Activated CD8-positive, alpha-beta memory T cell treated with anti-CD3 and anti-CD28 coated beads for 1 hour (primary cell): ENCODE measurements at places on chromosomes 11 and 22.

- no peak for DNase-seq
Measured at GRCh38 chr22:36918586-36919284, 5.3 kb downstream of the CSF2RB start.

DNA sequence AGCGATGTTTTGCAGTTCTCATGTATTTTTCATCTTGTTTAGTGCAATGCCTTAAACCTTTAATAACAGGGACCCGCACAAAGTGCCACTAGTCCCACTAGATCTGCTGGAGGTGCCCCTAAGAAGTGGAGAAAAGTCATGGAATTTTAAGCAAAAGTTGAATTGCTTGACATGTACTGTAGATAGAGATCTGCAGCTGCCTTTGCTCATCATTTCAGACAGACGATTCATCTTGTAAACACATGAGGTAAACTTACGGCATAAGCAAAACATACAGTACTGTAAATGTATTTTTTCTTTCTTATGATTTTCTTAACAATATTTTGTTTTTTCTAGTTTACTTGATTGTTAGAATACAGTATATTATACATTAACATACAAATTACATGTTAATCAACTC lies 295.6 kb downstream of the CASP12 start:
- DNase-seq = no peak

DNA sequence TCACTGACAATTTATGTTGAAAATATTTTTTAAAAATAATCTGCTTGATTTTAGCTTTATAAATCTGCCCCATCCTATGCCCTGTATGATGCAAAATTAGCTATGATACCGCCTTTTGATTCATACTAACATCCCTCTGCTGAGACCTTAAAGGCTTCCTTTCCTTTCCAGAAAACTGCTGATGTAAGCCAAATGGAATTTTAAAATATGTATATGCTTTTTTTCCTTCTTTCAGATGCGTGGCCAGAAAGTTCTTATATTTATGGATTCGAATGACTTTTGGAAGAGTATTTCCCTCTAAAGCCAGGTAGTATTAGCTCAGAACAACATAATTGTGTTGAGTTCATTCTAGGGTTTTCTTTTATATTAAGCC lies 34.5 kb downstream of the SFI1 start:
- no peak for DNase-seq

GRCh38 chr11:719214-720016 lies 13.4 kb downstream of the EPS8L2 start:
- DNase-seq = no peak

GRCh38 chr11:126833065-126833464 lies 167.5 kb downstream of the KIRREL3 start:
- DNase-seq = no peak

- no peak for DNase-seq
Measured at GRCh38 chr11:14327116-14327515, 31.9 kb downstream of the RRAS2 start.

DNA sequence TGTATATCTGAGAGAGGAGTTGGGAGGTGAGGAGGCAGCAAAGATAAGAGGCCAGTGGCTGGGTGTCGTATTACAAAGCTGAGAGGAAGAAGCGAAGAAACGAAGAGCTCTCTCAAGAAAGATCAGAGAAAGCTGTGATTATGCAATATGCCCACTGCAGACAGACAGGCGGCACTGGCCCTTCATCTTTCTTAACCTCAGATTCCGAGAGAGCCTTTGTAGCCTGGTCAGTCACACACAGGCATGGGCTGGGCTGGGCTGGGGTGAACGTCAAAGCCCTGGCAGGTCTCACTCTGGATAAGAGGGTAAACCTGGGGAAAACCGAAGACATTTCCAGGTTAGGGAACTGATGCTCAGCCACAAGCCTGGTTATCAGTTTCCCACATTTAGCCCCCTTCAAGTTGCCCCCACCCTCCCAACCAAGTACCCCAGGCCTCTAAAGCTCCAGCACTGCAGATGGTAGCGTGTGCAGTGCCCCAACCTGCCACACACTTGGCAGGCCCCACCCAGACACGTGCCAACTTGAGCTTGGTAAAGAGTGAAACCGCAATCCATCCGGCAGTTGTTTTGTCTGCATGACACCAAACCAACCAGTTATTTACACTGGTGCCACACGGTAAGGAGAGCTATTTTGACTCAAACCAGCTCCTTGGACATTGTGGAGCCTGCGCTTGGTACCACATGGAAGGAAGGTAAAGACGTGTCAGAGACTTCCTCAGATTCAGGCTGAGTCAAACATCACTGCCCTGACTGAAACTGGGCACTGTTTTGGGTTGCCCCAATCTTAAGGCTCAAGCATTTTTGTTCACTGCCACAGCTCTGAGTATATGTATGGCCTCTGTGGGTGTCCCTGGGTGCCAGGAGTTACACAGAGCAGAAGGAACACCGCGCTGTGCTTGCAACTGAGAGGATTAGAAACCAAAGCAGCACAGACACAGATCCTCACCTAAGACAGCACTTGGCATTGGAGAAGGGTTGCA lies 135.9 kb downstream of the FDX1 start:
- no peak for DNase-seq

DNA sequence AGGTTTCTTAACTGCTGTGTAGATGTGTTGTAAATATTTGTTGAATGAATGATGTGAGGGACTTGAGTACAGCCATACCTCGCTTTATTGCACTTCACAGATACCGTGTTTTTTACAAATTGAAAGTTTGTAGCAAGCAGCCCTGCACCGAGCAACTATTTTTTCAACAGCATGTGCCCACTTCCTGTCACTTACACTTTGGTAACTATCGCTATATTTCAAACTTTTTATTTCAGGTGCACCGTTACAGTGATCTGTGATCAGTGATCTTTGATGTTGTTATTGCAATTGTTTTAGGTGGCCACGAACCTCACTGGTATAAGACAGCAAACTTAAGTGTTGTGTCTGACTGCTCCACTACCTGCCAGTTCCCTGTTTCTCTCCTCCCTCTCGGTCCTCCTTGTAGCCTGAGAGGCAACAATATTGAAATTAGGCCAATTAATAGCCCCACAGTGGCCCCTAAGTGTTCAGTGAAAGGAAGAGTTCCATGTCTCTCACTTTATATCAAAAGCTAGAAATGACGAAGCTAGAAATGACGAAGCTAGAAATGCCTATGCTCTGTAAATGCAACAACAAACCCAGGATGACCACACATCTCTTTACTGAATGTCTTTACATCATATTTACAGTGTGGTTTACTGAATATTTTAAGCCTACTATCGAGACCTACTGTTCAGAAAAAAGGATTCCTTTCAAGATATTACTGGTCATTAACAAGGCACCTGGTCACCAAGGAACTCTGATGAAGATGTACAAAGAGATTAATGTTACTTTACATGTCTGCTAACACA lies 1.0 kb downstream of the SFI1 start:
- no peak for DNase-seq
